ENCODE measurements at places on chromosomes 6 and 20. TPM values are rescaled to one million over a fixed set of nuclear protein-coding genes. Genes with fewer than 3 reads are reported as not detected.

Gene SOX18
- not detected for total RNA-seq

DNA sequence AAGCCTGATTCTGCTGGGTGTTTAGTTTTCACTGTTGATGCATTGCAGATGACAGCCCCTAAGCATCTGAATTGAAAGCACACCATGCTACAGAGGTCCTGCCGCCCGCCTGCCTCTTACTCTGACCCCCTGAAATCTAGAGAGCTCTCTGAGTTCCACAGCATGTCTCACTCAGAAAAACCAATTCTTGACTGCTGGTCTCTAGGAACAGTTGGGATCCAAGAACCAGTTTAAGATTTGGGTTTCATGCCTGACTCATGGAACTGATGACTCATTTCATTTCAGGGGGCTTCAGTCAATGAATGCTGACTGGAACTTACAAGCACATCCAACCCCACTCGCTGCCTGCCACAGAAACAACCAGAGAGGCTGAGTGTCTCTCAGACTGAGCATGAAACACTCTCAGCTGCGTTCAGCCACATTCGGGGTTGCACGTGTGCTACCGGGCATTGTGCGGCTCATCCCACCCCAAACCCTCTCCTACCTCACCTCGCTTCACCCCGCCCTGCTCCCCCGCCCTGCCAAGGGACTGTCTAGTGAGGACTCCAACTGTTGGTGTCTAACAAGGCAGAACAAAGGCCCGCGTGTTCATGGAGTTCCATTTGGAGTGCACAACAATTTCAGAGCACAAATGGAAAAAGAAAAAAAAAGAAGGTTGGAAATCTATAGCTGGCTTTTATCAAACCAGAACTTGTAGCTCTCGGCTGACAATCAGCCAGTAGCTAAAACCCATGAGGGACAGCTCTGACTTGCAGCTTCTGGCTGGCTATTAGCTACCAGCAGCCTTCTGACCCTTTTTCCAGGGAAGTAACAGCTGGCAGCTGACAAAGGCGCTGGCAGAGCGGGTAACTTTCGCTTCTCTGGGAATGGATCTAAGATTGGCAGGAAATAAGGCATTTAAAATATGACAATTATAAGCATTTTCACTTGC, 20.0 kb upstream of the TRAF3IP2 start:
- no peaks in the 10 kb centered on the region for H3K27me3 ChIP-seq
- H3K4me1 ChIP-seq: no peaks in the 10 kb centered on the region
- no peak overlapping the region for H3K27ac ChIP-seq
- peaks cover 2% of the 10 kb centered on the region for H3K36me3 ChIP-seq
- DNase-seq: no peak
- H3K4me3 ChIP-seq: no peak overlapping the region

DNA sequence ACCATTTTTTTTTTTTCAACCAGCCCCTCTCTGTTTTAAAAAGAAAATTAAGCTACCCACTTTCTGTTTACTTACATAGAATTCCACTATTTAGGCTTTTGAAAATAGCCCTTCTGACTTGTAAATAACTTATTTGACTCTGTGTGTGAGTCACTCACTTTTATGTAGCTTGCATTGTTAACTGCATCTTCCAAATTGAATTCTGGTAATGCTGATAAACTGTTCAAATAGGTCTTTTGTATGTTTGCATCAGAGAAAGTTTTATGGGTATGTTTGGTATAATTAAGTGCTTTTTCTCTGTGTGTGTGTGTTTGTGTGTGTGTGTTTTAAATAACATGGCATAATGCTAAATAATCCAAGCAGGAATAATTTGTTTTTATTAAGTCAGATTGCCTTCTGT, 360.1 kb downstream of the PLCB1 start:
- H3K27ac ChIP-seq: no peak overlapping the region
- no peak overlapping the region for H3K4me3 ChIP-seq
- H3K36me3 ChIP-seq: no peaks in the 10 kb centered on the region
- DNase-seq: no peak

GRCh38 chr6:84019842-84020211, 13.7 kb upstream of the MRAP2 start:
- H3K36me3 ChIP-seq: no peaks in the 10 kb centered on the region
- no peaks in the 10 kb centered on the region for H3K27me3 ChIP-seq
- no peak overlapping the region for H3K4me3 ChIP-seq
- H3K4me1 ChIP-seq: no peaks in the 10 kb centered on the region
- DNase-seq: no peak

Gene COL19A1
- total RNA-seq: 0.07 TPM

Gene LTB
- 42.1 TPM for total RNA-seq

Gene MCCD1
- not detected for total RNA-seq

Gene MAD2L1BP
- total RNA-seq: 29.9 TPM

- no peaks in the 10 kb centered on the region for H3K36me3 ChIP-seq
- no peaks in the 10 kb centered on the region for H3K27me3 ChIP-seq
- peak overlapping the region; percentile 56 for H3K4me3 ChIP-seq
Measured at GRCh38 chr6:53651205-53651763, 14.3 kb downstream of the KLHL31 start.

DNA sequence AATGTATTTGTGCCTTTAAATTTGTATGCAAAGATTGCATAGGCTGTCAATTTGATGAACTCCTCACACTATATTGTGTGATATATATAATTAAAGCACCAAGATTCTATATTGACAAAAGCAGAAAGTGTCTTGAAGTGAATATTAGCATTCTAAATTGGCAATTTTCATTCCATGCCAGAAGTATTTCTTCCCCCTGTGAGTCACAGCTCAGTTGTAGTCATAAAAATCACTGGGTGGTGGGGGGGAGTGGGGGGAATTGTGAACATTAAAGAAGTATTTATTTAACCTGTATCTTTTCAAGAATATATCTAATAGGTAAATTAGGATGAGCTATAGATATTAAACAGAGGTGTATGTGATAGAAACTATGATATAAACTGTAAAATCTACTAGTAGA, 3.1 kb upstream of the ARMC2 start:
- H3K27me3 ChIP-seq: no peaks in the 10 kb centered on the region
- no peak for DNase-seq
- no peak overlapping the region for H3K27ac ChIP-seq
- H3K4me1 ChIP-seq: peaks cover 19% of the 10 kb centered on the region
- no peak overlapping the region for H3K4me3 ChIP-seq

Gene CPNE5
- total RNA-seq: 8.5 TPM

Gene ANKRD66
- total RNA-seq: not detected

Measured in natural killer cell (primary cell).